ENCODE measurements at places on chromosomes 16 and 17. TPM values are rescaled to one million over a fixed set of nuclear protein-coding genes. Genes with fewer than 3 reads are reported as not detected.
A peak's percentile ranks its signal among the peaks of the same experiment; 100 is the strongest.

PRAC1 gene
- not detected for total RNA-seq

CXCL16 gene
- total RNA-seq, result 5.4 TPM

ATP6V0C gene
- total RNA-seq, result 10.4 TPM

ACAP1 gene
- total RNA-seq, result 1.3 TPM

TLCD2 gene
- 0.84 TPM for total RNA-seq

HSDL1 gene
- total RNA-seq, result 41.0 TPM

CDC6 gene
- total RNA-seq, result 154 TPM

FBXO39 gene
- total RNA-seq, result not detected

MYCBPAP gene
- 0.36 TPM for total RNA-seq

KIFC3 gene
- total RNA-seq, result 45.3 TPM

- DNase-seq, result peak; percentile 56
Measured at GRCh38 chr16:85554114-85554888, 58.8 kb upstream of the GSE1 start.

DNA sequence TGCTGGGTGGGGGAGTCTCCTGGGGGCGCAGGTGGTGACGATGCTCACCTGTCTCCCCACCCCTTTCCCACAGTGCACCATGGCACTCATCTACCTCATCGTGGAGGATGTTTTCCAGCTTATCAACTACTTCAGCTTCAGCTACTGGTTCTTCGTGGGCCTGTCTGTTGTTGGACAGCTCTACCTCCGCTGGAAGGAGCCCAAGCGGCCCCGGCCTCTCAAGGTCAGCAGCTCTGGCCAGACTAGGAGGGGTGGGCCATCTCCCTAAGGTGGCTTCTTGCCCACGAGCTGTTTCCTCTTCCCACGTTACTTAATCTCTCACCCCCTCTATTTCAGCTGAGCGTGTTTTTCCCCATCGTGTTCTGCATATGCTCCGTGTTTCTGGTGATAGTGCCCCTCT is 14.5 kb downstream of the SLC7A6OS start:
- no peak for DNase-seq

DNA sequence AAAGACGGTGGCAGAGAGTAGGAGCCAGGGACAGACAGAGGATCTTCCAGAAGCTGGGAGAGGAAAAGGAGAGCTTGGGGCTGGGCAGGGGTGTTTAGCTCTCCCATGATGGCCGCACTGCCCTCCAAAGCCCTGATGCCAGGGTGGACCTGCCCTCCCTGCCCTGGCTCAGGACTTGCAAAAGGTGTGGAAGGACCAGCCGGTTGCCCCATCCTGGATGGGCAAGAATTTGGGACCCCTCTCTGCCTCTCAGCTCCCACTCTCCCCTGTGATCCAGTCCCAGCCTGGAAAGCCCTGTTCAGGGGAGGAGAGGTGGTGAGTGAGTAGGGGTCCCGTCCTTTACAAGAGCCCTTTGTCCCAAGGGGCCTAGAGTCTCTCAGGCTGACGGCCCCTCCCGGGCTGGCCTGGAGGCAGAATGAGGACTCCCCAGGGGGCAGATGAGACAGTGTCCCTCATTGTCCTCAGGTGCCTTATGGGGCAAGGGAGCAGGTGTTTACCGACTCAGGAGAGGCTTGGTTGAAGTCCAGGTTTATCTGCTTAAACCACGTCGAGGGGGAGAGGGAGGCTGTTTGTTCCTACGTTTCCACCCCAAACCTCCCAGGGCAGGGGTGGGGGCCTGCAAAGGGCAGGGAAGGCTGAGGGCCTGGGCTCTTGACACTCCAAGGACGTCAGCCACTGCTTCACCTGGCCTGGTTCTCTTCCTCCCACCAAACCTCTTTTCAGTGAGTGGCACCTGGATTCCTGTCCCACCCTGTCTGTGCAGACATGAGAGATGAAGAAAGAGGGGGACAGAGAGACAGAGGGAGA is 19.3 kb upstream of the ITGA3 start:
- DNase-seq, result no peak

GRCh38 chr17:20262226-20263114 is 204.9 kb downstream of the LGALS9B start:
- DNase-seq, result no peak

DNA sequence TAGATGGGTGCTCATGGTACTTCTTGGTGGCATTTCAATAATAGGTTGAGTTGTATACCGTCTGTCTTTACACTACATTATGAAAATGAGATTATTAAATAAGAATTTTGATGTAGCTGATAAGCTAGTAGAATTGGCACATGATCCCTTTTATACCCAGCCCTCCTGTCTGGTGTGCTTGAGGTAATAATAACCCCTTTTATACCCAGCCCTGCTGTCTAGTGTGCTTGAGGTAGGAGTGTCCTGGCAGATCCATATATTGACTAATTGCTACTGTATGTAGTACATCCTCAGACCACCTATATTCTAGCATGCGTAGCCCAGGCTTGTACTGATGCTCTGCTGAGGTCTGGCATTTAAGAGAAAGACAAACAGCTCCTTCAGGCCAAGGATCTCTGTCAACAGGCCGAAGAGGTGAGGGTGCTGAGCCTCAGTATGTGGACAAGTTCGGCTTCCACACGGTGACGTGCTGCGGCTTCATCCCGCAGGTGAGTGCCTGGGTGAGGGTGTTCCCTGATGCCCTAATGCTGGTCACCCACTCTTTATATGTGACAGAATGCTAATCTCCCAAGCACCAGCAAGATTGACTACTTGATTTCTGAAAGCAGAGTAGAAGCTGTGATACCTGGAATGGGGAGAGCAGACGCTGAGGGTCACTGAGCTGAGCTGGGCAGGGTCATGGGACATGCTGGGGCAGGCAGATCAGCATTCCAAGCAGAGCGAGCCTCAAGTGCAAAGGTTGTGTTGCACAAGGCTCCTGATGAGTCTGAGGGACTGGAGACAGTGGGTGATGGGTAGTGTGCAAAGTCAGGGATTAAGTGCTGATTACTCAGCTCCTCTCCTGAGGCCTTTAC is 5.7 kb downstream of the FN3K start:
- peak; percentile 93 for DNase-seq

Data from HepG2 (cell line).